ENCODE measurements at places on chromosomes 5 and 9.

- peak; percentile 42 for DNase-seq
Observed at GRCh38 chr5:60843386-60843935, 608 bp downstream of the ELOVL7 start.

DNA sequence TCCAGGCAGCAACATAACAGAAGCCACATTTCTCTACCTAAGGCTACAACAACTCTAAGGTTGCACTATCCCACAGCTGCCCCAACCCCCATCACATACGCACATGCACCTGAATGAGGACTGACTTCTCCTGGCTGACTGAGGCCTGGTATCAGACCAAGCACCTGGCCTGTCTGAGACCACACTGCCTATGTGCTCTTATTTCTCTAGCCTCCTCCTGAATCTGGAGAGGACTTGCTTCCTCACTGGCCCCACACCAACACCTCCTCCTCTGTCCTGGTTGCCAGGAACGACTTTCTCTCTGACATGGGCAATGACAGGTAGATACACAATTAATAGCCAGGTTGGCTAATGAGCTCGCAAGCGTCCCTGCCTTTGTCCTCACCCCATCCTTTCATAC, 14.9 kb upstream of the VDAC1 start:
- no peak for DNase-seq

DNA sequence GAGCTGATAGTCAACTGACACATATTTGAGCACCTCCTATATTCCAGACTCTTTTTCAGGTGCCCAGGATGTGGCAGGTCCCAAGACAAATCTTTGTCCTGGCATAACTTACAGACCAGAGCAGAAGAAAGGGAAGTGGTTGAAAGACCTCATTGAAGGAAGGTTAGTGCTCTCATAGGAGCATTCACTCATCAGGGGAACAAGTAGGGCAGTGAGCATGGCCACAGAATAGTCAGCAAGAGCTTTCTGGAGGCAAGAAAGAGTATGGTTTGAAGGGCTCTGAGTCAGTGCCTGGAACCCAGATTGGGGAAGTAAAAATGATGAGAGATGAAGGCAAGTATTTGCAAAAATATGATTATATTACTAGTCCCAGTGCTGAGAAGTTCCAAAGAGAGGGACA, 25.0 kb upstream of the ERMP1 start:
- no peak for DNase-seq

GRCh38 chr5:159824188-159825161, 91.8 kb upstream of the ADRA1B start:
- no peak for DNase-seq

- DNase-seq, result peak; percentile 38
Observed at GRCh38 chr9:5608298-5609225, 20.3 kb upstream of the RIC1 start.

DNA sequence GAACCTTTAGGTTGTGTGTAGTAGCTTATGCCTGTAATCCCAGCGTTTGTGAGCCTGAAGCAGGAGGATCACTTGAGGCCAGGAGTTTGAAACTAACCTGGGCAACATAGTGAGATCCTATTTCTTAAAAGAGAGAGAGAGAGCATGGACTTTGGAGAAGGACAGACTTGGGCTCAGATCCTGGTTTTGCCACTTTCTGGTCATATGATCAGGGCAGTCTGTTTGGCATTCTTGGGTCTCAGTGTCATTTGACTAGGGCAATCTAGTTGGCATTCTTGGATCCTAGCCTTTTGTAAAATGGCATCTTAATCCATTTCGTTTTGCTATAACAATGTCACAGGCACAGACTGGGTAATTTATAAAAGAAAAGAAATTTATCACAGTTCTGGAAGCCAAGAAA, 28.4 kb downstream of the RCL1 start:
- DNase-seq, result no peak

DNA sequence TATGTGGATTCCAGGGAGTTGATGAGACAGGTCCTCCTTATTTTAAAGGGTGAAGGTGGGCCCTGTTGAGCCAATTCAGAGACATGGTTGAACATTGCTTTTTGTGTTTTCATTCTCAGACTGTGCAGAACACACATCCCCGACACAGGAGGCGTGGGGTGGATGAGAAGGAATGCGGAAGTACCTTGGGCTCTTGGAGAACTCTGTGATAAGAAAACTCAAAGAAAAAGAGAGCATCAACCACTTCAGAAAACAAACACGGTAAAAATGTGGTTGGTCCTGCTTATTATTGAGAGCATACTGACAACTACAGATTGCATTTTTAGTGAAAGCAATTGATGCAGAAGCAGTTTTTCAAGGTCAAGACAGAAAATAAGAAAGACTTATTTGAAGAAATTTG, 659.8 kb downstream of the IRX1 start:
- DNase-seq, result no peak

DNA sequence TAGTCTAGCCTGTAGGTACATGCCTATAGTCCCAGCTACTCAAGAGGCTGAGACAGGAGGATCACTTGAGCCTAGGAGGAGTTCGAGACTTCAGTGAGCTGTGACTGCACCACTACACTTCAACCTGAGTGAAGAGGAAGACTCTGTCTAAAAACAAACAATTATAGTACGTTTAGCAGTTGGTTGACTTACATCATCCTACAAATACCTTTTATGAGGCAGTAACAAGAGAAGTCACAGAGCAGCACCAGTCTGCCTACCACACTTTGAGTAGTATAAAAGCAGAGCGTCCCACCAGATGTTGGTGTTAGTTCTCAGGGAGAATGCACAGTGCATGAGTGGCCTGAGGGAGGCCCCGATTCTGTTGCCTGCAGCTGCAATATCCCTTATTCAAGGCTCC, 16.1 kb downstream of the ZFR start:
- no peak for DNase-seq

GRCh38 chr9:33318225-33318624, 27.9 kb downstream of the NFX1 start:
- no peak for DNase-seq

GRCh38 chr9:91001146-91001611, 199.6 kb downstream of the SYK start:
- DNase-seq, result peak; percentile 98

DNA sequence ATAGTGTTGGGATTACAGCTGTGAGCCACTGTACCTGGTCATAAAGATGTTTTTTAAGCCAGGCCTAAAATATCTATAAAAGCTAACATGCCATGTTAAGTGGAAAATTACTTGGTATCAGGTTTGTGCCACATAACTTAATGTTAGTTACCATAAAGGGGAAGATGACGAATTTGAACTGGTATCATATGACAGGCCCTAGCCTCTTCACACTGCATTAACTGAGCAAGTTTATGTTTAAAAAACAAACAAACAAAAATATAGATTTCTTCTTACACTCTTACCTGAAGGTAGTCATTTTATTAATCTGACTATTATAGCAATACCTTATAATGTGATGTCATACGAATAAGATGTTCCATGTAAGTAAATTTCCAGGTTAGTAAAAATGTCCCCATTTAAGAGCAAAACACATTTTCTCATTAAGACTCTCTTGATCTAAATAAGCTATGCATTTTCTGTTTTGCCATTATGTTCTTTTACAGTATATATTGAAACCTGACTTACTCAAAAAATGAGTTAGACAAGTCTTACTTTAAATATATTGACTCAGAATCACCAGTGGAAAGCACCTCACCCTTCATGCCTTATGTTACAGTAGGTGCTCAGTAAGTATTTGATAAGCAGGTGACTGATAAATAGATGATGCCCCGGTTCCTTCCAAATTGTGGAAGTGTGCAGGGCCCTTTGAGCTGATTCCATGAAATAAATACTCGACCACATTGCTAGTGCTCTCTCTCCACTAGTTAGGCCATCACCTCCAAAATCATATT, 125.4 kb downstream of the CDC42SE2 start:
- no peak for DNase-seq

DNA sequence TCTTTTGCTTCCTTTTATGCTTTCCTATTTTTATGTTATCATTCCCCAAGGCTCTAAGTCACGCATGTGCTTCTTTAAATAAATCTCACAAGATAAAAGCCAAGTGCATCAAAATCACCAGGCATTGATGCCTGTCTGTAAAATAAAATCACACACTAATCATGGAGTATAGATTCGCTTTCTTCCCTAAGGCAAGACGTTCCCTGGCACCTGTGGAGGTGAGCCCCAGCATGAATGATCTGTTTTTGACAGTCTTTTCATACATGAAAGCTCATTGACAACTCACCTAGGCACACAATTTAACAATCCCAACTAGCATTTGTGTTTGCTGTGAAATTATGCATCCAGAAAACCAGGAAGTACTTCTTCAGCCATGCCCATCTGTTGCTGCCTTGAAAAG, 146.9 kb upstream of the DMAC1 start:
- no peak for DNase-seq

DNA sequence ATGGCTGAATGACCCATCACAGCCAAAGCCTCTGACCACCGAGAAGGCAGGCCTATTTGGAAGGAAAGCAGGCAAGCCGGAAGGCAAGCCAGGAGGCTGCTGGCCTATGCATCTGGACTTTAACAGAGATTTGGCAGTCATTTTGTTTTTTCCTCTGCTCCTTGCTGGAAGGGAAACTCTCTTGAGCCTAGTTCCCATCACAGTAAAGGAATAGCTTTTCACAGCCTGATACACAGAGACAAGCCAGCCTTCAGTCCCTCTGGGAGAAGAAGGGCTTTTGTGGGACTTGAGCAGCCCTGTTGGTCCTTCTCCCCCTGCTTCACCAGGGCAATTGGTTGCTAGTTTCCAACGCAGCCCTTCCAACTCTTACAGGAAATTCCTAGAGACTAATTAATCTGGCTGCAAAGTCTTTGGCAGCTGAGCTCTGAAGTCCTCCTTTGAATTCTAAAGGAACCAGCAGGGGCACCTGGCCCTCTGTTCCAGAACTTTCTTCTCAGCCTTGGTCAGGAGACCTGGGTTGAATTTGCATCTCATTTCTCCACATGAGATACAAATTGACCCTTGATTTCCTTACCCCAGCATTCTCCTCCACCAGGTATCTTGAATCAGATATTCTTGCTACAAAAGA, 157.3 kb upstream of the EPB41L4A start:
- no peak for DNase-seq

DNA sequence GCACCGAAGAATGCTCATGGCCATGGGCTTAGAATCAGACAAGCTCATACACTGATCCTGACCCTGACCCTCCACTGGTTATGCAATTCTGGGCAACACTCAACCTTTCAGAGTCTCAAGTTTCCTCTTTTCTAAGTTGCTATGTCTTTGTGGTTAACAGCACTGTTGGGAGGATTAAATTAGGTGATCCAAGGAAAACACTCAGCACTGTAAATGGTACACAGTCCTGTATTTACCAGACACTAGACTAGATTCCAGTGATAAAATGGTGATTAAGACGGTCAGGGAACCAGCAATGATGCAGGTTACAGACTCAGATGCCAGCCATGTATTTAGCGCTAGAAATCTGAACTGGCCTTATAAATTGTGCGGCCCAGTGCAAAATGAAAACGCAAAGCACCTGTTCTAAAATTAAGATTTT, 8.1 kb downstream of the ARL15 start:
- DNase-seq, result peak; percentile 17

DNA sequence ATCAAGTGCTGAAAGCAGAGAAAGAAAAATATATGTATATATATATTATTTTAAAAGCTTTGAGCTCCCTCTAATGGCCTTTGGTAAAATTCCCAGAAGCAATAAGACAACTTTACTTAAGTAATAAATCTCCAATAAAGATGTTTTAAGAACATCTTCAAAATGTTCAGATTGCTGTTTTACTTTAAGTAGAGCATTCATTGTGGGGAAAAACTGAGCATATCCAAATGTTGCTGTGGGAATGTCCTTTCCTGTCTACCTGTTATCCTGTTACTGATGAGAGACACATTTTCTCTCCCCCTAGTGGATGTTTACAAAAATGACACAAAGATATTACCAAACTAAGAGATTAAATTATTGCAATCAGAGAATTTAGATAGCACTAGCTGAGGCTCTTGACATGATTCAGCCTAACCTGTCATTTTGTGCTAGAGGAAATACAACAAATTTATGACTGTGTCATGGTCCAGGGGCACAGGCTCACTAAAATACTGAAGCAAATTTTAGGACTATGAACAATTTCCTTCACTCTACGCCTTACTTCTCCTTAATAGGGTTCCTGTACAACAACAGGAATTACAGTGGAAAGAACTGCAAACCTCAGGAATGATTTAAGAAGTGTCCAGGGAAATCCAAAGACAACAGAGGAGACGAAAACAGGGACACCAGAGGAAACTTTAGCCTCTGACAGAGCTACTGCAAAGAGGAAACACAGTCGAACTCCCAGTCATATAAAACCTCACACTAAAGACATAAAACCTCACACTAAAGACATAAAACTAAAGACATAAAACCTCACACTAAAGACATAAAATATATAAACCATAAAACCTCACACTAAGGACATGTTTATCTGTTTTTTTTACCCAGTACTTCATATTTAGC, 24.3 kb upstream of the PRRC1 start:
- DNase-seq, result peak; percentile 50

GRCh38 chr5:98964621-98965020, 35.8 kb upstream of the CHD1 start:
- no peak for DNase-seq
